ENCODE measurements at places on chromosomes 2 and 18.

GRCh38 chr18:26956863-26957262 is 91.4 kb upstream of the AQP4 start:
- DNase-seq, result no peak

- no peak for DNase-seq
Measured at GRCh38 chr2:217367464-217367863, 507.6 kb upstream of the TNP1 start.

GRCh38 chr2:112643488-112643887 is 2.3 kb upstream of the SLC20A1 start:
- DNase-seq, result no peak

DNA sequence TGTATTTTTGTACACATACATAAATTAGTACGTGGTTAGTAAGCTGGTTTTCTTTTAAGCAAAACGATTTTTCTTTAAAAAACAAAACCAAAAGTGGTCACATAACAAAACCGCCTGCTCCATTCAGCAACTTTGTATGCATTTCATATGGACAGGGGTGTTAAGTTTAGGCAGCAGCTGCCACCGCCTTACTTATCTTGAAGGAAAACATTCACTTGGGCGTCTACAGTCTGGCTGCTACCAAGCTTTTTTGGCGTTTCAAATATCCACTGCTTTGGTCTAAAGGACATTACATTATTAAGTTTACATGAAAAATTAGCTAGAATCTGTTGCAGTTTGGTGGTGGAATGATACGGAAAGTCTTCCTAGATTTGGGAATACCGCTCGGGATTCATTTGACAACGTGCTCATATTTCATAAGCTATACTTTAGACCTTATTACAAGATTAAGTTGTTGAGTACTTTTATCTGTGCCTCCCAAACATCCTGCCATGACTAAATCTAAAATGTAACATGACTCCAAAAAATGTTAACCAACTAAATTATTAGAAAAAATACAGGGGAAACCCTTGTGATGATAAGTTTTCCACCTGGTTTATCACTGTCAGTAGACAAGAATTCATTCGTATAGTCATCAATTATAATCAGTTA is 214.8 kb downstream of the NEDD4L start:
- no peak for DNase-seq

- no peak for DNase-seq
Measured at GRCh38 chr18:10032331-10033015, 118.7 kb downstream of the VAPA start.

- no peak for DNase-seq
Measured at GRCh38 chr2:71570511-71570910, 117.2 kb downstream of the DYSF start.
